Upper lobe of right lung (tissue), 1 donor: ENCODE measurements at places on chromosomes 7 and 10. TPM values are rescaled to one million over a fixed set of nuclear protein-coding genes. Genes with fewer than 3 reads are reported as not detected.
A peak's percentile ranks its signal among the peaks of the same experiment; 100 is the strongest.

The FOXP2 gene
- total RNA-seq: 7.6 TPM

The SPDYE3 gene
- not detected for total RNA-seq

The PAX4 gene
- total RNA-seq: not detected

The TEX47 gene
- not detected for total RNA-seq

- no peaks in the 10 kb centered on the region for H3K36me3 ChIP-seq
- H3K27me3 ChIP-seq: no peaks in the 10 kb centered on the region
- no peak overlapping the region for H3K4me3 ChIP-seq
- H3K27ac ChIP-seq: no peak overlapping the region
Measured at GRCh38 chr10:88793712-88794299, 8.7 kb upstream of the LIPM start.

DNA sequence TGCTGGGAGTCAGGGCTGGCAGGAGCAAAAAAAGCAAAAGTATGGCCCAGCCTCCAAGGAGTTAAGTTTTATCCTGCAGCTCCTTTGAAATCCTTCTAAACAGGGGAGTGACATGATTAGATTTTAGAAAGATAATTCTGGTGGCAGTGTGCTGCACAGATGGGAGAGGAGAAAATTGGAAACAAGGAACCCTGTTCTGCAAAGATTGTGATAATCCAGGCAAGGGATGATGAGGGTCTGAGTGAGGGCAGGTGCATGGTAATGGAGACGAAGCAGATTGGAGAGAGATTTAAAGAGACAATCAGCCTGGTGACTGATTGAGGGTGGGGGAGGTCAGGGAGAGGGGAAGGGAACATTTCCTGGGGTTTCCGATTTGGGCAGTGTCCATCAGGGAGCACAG is 444.7 kb upstream of the PODXL start:
- no peaks in the 10 kb centered on the region for H3K4me1 ChIP-seq
- no peaks in the 10 kb centered on the region for H3K27me3 ChIP-seq
- H3K27ac ChIP-seq: no peak overlapping the region
- H3K4me3 ChIP-seq: no peak overlapping the region

- peaks cover 15% of the 10 kb centered on the region for H3K4me1 ChIP-seq
- H3K36me3 ChIP-seq: no peaks in the 10 kb centered on the region
- H3K4me3 ChIP-seq: no peak overlapping the region
Measured at GRCh38 chr7:134637934-134638719, 8.5 kb upstream of the BPGM start.

DNA sequence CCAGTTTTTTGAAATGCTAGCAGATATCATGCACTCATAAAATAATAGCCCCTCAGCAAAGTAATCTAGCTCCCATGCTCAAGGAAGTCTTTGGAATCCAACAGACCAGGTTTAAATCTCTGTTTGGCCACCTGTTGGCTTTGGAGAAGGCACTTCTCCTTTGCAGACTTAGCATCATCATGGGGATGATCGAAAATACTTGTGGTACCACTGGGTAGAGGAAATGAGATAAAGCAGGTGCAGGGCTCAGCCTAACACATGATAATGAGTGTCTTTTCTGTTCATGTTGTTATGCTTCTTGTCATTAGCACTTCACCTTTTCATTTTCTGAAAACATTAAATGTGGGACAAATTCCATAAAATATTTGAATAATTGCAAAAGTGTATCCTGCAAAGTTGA is 67.4 kb downstream of the LRRC18 start:
- no peak overlapping the region for H3K4me3 ChIP-seq
- H3K27me3 ChIP-seq: no peaks in the 10 kb centered on the region
- no peaks in the 10 kb centered on the region for H3K4me1 ChIP-seq
- H3K36me3 ChIP-seq: no peaks in the 10 kb centered on the region
- DNase-seq: no peak
- H3K27ac ChIP-seq: no peak overlapping the region

DNA sequence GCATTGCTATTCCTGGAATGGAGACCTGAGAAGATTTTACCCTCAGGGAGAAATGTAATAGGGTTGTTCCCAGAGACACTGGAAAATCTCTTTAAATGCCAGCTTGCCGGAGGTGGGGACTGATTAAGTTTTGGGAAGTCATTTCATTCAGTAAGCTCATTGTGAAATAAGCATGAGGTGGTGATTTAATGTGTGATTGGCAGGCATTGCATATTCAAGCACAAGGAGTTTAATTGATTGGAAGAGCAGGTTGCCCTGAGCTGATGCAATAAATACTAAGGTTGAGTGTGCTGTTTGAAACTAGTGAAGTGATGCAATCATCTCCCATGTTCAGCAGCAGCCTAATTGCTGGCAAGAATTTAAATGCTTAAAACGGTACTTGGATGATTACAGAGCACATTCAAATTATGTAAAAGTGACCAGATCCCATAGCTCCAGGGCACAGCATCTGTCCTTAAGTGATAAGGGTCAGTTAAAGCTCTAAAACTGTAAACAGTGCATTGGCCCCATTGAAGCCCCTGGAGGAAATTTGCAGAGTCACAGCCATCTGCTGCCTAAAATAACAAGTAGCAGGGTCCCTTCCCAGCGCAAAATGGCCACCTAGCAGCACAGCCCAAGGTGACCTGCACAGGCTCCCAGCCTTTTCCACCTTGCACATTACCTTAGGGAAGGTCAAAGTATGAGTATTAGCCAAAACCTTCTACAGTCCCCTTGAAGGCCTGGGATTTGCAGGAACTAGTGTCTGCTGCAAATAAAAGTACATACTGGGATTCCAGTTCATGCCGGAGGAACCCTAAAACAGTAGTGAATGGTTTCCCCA is 92.1 kb downstream of the CCDC71L start:
- no peak overlapping the region for H3K27ac ChIP-seq
- H3K27me3 ChIP-seq: no peaks in the 10 kb centered on the region

- no peaks in the 10 kb centered on the region for H3K27me3 ChIP-seq
- no peaks in the 10 kb centered on the region for H3K4me1 ChIP-seq
- no peak overlapping the region for H3K4me3 ChIP-seq
- H3K27ac ChIP-seq: no peak overlapping the region
- H3K36me3 ChIP-seq: peaks cover 25% of the 10 kb centered on the region
- no peak for DNase-seq
Measured at GRCh38 chr7:36854652-36855051, 130.4 kb upstream of the AOAH start.

DNA sequence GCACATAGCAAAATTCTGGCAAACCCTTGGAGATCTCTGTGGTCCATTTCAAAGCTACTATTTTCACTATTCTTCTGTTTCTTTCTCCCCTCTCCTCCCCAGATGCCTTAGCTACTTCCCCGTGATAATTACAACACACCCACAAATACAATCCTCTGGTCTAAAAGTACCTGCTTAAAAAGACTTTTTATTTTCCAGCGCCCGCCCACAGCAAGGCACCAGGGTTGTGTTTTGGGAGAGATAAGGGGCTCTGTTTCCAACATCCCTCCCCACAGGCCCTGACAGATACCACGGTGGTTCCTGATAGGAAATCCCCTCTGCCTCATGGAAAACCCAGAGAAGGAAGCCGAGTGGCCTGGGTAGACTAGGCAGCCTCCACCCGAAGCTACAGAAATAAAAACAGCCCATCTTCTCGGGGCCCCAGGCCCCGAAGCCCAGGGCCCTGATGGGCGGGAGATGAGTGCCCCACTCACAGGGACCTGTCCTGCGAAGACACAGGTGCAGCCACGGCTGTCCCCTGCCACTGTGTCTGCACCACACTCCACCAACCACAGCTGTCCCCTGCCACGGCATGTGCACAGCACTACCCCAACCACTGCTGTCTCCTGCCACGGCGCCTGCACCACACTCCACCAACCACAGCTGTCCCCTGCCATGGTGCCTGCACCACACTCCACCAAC is 19.7 kb downstream of the CALML5 start:
- no peak overlapping the region for H3K27ac ChIP-seq
- H3K4me1 ChIP-seq: no peaks in the 10 kb centered on the region
- H3K4me3 ChIP-seq: no peak overlapping the region

DNA sequence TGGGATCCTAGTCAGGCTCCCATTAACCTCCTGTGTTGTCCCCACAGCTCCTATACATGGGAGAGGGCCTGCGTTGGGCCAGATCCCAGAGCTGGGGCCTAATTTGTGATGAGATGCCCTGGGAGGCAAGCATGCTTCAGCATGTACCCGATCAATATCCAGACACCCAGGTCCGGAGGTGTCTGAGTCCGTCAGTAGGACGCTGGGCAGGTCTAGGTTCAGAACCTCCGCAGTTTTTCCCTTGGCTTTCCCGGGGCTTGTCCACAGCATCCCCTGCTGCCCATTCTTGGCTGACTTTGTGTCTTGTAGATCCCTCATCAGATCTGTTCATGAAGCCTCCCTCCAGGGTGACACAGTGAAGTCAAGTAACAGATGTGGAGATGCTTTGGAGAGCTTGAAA is 32.7 kb upstream of the RBAK start:
- no peak overlapping the region for H3K27ac ChIP-seq
- DNase-seq: no peak
- H3K36me3 ChIP-seq: no peaks in the 10 kb centered on the region

- no peak overlapping the region for H3K4me3 ChIP-seq
- H3K27ac ChIP-seq: no peak overlapping the region
- no peaks in the 10 kb centered on the region for H3K36me3 ChIP-seq
- H3K27me3 ChIP-seq: no peaks in the 10 kb centered on the region
- peaks cover 3% of the 10 kb centered on the region for H3K4me1 ChIP-seq
Measured at GRCh38 chr10:99784016-99784726, 1.7 kb downstream of the ABCC2 start.

DNA sequence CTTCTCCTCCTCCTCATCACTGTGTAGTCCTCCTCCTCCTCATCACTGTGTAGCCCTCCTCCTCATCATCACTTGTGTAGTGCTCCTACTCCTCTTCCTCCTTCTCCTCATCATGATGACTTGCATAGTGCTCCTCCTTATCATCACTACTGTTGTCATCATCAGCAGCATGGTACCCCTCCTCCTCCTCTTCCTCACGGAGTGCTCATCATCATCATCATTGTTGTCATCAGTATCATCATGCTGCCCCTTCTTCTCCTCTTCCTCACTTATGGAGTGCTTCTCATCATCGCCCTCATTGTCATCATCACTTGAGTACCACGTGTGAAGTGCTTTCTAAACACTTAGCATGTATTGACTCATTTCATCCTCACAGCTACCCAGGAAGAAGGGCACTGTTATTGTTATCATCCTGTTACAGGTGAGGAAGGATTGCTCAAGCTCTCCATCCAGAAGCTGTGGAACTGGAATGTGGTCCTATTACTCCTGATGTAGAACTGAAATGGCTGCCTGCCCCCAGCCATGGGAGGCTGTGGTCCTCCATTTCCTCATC is 122.8 kb upstream of the SHH start:
- no peaks in the 10 kb centered on the region for H3K27me3 ChIP-seq
- no peaks in the 10 kb centered on the region for H3K4me1 ChIP-seq
- no peak overlapping the region for H3K4me3 ChIP-seq

DNA sequence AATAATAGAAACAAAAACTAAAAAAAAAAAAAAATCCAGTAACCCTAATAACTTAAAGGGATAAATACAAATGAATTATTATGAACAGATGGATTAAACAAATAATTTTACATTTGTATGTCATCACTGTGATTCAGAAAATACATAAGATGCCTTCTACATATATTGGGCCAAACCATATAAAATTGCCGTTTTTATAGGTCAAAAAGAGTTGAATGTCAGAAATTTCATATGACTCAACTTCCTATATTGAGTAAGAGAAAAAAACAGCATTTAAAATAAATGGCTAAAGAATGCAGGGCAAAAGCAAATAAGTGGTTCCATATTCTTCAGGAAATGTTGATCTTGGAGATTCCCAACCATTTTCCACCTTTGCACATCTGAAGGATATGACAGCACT is 9.4 kb downstream of the SLC35B4 start:
- no peak for DNase-seq
- H3K36me3 ChIP-seq: peaks cover 19% of the 10 kb centered on the region
- no peak overlapping the region for H3K27ac ChIP-seq
- H3K27me3 ChIP-seq: no peaks in the 10 kb centered on the region
- no peak overlapping the region for H3K4me3 ChIP-seq
- H3K4me1 ChIP-seq: peaks cover 6% of the 10 kb centered on the region

DNA sequence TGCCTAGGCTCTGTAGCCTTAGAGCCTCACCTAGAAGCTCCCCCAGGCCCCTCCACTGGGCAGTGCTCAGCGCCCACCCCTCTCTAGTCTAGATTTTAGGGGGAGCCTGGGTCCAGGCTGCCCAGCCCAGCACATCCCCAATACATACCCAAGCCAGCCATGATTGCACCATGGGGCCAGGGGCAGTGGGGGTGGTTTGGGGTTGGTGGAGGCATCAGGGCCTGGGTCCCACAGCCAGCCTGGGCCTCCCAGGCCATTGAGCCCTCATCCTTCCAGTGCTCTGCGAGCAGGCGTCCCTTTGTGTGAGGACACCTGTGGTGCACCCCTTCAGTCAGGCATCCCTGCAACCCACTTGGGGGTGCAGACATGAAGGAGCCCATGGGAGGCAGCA is 76.9 kb upstream of the RET start:
- no peaks in the 10 kb centered on the region for H3K27me3 ChIP-seq
- H3K4me3 ChIP-seq: no peak overlapping the region

- no peak for DNase-seq
- no peak overlapping the region for H3K27ac ChIP-seq
- H3K4me1 ChIP-seq: no peaks in the 10 kb centered on the region
Measured at GRCh38 chr10:718143-718700, 28.8 kb upstream of the DIP2C start.

DNA sequence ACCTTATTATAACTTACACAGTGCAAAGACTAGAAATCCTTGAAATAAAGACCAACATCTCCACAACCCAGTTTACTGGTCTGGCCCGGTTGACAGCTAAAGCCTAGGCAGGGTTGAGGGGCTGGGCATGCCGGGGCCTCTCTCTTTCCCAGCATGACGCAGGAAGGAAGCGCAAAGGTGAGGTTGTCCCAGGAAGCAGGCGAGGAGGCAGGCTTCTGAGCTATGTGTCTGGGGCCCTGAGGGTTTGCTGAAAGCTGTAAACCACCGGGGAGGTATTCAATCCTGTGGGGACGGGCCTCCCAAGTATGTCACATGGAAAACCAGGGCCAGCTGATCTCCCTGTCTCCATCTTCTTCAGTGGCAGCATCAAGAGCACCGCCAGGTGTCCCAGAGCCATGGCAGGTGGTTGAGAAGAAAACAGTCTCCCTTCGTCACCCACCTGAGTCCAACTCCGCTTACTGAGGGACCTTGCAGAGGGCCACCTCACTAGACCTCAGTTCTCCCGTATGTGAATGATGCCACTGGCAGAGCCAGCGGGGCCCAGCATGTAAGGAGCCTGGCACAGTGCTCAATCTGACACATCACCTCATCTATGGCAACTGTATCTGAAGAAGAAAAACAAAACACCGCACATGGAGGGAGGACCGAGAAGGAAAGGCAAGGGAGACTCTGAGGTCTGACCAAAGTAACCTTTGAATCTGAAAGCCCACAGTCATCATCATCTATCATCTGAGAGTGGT is 49.5 kb downstream of the FAM53B start:
- no peaks in the 10 kb centered on the region for H3K27me3 ChIP-seq
- no peak for DNase-seq
- H3K27ac ChIP-seq: no peak overlapping the region
- H3K4me1 ChIP-seq: peaks cover 35% of the 10 kb centered on the region
- peaks cover 31% of the 10 kb centered on the region for H3K36me3 ChIP-seq

DNA sequence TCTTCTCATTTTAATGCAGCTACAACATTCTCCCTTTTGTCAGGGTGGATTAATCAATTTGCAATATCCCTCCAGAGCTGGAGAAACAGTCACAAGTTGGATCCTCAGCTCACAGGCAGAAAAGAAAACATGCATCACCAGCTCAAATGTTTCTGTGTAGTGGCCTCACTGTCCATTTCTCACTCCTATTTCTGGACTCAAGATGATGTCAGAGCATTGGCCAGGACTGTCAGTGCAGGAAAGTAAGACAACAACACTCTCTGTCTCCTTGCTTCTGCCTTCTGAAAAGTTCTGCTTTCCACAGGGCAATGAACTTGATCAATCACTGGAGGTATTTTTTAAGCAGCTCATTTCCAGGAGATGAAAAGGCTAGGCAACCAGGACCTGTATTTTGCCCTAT is 8.2 kb upstream of the SVIL start:
- no peak for DNase-seq
- no peak overlapping the region for H3K4me3 ChIP-seq
- H3K4me1 ChIP-seq: peaks cover 18% of the 10 kb centered on the region
- H3K27me3 ChIP-seq: no peaks in the 10 kb centered on the region
- no peaks in the 10 kb centered on the region for H3K36me3 ChIP-seq
- peak overlapping the region; percentile 19 for H3K27ac ChIP-seq
